Nephron progenitor cell (in vitro differentiated cells): ENCODE measurements at places on chromosomes 11 and 22.

DNA sequence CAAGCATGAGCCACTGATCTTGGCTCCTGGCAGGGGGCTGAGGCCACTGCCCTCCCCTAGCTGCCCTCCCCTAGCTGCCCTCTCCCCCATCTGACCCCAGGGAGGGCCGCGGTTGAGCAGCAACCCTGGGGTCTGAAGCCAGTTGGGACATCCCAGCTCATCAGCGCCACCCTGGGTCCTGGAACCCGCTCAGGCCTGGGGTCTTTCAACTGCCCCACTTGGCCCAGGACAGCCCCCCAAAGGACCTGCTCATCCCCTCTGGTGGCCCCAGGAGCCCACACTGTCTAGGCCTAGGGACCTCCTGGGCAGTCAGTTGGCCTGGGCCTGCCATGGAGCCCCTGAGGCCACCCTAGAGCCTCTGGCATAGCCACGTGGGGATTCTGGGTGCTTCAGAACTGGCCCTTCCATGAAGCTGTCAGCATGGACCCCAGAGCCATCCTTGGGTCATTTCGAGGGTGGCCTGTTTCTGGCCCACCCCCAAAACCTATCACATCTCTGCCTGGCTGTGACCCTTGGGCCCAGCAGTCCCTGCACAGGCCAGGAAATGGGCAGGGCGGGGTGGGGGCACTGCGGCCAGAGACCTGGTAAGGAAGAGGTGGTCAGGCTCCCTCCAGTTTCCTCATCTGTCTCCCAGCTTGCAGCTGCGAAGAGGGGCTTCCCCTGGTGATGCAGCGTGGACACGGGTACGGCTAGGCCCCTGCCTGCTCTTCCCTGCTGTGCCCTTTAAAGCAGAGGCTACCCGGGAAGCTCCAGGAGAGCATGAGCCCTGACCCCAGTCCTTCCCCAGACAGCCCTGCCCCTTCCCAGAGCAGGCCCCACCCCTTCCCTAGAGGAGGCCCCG, 37.9 kb downstream of the MUC2 start:
- DNase-seq: no peak

DNA sequence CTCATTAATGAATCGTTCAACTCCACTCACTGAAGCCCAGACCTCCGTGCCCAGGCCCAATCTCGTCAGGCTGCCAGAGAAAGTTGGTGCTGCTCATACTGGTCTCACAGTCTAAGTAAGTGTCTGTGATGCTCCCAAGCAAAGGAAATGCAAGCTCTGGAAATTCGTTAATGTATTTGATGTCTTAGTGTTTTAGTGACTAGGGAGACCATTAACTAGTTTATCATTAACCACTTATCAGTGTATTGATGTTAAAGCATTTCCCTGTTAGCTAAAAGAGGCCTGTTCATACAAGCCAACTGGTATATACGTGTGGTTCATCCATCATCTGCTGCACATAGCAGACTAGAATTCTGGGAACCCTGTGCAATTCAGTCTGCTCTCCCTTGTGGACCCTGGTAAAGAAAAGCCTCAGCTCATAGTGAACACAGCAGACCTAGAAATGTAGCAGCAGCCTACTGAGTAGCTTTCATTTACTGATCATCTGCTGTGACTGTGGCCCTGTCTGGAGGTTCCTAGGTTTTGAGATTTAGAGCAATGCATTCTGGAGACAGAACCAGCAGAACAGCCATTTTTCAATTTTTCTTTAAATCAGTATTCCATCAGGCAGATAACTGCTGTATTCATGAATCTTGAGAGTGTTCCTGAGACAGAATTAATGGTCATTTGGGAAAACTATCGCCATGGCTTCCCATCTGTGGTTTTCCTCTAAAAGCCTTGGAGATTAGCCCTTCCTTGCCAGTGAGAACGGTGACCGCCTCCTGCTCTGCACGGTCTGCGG, 15.7 kb upstream of the AIFM3 start:
- DNase-seq: no peak

GRCh38 chr11:12885717-12886239, 123.3 kb upstream of the RASSF10 start:
- no peak for DNase-seq

DNA sequence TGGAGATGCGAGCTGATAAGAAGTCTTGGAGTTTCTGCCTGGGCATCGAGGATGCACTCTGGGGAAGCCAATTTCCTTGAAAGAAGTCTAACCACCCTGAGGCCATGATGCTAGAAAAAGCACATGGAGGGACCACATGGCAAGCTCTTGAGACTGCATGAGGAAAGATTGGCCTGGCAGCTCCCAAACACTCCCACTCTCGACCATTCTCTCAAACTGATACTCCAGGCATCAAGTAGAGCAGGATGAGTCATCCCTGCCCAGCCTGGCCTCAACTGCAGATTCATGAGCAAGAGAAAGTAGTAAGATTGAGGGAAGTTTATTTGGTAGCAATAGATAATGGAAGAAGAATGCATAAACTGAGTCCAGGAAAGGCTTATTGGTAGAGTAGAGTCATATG, 194.3 kb downstream of the KIF18A start:
- no peak for DNase-seq

DNA sequence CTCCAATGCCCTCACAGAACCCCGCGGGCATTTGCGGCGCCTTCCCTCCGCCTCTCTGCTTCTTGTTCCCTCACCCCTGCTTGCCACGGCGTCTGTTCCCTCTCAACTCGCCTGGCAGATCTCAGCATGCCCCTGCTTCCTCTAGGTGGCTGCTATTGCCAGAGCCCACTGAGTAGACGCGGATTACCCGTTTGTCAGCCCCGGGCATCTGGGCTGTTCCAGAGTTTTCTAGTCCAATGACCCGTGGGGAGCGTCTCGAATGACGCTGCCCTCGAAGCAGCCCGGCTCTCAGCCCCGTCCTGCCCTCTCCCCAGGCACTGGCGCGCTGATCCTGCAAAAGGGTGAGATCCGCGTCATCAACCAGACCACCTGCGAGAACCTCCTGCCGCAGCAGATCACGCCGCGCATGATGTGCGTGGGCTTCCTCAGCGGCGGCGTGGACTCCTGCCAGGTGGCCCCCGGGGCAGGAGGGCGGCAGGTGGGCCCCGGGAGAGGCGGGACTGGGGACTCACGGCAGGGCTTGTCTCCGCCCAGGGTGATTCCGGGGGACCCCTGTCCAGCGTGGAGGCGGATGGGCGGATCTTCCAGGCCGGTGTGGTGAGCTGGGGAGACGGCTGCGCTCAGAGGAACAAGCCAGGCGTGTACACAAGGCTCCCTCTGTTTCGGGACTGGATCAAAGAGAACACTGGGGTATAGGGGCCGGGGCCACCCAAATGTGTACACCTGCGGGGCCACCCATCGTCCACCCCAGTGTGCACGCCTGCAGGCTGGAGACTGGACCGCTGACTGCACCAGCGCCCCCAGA, 49.7 kb downstream of the ST14 start:
- DNase-seq: no peak

GRCh38 chr11:132300283-132300682, 929.9 kb downstream of the NTM start:
- DNase-seq: peak; percentile 14

DNA sequence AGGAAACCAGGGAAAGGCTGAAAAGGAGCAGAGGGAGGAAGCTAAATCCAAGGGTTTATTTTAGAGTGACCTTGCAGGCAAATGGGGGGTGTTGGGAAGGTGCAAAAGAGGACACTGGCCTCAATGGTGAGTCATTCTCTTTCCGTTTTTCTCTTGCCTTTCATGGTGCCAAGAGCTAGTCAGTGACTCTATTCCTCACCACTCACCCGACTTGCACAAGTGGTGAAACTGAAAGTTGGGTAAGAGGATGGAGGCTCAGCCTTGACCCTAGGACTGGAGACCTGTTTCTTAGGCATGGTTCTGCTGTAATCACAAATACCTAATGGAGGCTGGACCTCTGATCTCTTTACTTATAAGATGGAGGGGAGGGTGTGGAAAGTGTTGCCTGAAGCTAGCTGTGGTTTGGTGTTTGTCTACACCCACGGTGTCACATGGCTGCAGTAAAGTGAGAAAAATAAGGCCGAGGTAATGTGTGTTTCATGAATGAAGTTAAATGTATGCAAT, 67.3 kb upstream of the CREB3L1 start:
- DNase-seq: no peak

- peak; percentile 49 for DNase-seq
Measured at GRCh38 chr22:46457502-46458488, 79.6 kb downstream of the CELSR1 start.

GRCh38 chr11:126790550-126791081, 210.0 kb downstream of the KIRREL3 start:
- no peak for DNase-seq

DNA sequence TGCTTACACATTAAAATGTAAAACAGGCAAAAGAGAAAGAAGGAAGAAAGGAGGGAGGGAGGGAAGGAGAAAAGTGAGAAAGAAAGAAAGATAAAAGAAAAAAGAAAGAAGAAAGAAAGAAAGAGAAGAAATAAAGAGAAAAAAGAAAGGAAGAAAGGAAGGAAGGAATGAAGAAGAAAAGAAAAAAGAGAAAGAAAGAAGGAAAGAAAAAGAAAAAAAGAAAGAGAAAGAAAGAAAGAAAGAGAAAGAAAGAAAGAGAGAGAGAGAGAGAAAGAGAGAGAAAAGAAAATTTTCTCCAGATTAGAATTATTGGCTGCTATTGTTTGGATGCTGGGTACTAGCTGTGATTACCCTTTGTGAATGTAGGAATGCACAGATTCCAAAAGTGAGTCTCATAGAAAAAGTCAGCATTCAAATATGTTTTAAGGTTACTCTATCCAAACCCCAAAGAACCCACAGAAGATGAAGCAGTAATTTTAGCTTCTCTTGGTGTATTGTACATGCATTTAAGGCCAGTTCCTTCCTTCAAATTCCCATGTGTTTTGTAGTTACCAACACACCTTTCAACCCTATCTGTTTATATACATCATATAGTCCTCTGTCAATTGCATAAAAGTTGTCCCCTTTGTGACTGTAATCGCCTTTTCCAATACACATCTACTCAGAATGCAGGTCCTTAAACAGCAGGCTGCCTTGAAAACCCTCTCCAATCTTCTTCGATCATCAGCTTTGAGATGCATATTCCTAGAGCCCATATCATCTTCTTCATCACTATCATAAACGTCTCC, 789 bp upstream of the FAM111A start:
- no peak for DNase-seq

DNA sequence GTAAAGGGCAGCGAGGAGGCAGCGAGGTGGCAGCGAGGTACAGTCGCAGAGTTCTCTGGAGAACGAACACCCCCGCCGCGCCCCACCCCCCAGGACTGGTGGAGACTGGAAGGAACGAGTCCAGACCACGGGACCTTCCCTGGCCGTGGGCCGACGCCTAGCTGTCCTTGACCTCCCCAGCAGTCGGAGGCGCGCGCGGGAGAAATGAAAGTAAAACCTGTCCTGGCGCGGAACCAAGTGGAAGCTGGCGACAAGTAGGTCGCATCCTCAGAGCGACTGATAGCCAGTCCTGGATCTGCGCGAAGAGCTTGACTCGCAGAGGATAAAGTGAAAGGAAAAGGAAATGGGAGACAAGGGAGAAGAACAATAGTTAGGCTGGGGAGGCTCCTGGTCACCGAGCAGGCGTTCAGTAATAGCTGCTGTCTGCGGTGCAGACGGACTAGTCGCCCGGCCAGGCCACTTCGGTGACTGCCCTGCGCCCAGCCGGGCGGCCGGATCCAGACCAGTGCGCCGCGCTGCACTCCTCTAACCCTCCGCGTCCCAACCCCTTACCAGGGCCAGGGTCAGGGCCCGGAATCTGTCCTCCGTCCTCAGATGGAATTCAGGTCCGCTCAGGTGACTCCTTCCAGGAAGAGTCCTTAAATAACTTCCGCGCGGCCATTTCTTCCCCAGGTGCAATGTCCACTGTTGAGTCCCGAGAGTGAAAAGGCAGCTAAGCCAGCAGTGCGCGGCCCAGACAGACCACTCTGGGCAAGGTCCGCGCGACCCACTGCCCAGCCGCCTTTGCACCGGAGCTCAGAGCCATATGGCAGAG, 1.9 kb upstream of the ADM start:
- DNase-seq: peak; percentile 61

DNA sequence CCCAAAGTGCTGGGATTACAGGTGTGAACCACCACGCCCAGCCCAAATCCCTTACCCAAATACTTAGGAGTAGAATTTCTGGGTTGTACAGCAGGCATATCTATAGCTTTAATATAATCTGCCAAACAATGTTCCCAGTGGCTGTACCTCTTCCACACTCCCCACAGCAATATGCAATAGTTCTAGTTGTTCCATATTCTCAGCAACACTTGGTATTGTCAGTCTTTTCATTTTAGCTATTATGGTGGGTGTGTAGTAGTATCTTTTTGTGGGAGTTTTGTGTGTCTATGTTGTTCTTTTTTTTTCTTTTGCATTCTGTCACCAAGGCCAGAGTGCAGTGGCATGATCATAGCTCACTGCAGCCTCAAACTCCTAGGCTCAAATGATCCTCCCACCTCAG, 18.8 kb downstream of the SCGB1A1 start:
- DNase-seq: no peak

- no peak for DNase-seq
Measured at GRCh38 chr11:35477901-35478300, 47.5 kb downstream of the PAMR1 start.

DNA sequence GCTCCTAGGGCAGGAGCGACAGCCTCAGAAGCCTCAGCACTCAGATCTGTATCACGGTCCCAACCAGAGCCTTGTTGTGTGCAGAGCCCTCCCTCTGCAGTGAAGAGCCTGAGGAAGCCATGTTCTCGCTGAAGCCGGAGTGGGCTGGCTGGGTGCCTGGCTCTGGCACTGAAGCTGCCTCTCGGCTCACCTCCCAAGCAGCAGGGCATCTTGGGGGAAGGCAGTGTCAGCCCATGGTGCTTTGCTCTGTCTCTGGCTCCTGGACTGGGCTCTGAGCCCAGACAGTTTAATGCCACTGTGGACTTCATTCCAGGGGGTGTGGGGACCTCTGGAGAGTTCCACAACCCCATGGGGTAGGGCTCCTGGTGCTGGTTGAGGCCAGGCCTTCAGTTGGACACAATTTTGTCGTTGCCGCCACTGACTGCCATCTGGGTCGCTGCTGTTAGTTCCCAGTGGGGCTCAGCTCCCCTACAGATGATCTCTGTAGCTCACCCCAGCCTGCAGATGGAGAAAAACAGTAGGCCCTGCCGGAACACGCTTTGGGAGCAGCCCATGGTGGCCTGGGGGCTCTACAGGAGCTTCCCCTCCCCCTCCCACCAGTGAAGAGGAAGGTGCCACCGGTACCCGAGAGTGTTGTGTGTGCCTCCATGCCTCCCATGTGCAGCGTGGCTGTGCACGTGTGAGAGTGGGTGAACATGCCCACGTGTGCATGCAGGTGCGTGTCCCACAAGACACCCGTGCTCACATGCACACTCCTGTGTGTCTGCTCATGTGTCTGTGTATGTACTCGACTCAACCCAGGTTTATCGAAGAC, 86.5 kb upstream of the B3GAT1 start:
- no peak for DNase-seq

- DNase-seq: no peak
Measured at GRCh38 chr11:62665599-62666258, 617 bp downstream of the CSKMT start.

- DNase-seq: no peak
Measured at GRCh38 chr11:17275400-17276235, 921 bp upstream of the NUCB2 start.

- DNase-seq: no peak
Measured at GRCh38 chr11:34907934-34908593, 8.1 kb downstream of the APIP start.

GRCh38 chr11:92766698-92767097, 202.8 kb upstream of the MTNR1B start:
- DNase-seq: no peak
